ENCODE measurements at places on chromosomes 6 and 20.

- DNase-seq = no peak
These were observed 255.6 kb upstream of the TAB2 start for GRCh38 chr6:149061930-149062329.

DNA sequence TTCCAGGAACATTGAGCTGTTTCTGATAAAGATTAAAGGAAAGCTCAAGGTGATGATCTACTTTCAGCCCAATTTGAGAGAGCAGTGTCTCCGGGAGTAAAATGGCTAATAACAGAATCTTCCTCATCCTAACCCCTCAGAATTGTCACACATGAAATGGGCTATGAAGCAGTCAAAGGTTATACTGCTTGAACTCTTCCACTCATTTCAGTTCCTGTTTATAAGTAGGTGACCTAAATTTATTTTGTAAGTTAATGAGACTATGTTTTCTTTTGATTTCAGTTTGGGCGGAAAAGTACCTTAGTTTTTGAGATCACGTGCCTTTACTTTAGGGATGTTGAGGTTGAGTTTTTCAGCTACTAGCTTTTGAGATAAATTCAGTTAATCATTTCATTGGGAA lies 47.2 kb downstream of the QKI start:
- no peak for DNase-seq

DNA sequence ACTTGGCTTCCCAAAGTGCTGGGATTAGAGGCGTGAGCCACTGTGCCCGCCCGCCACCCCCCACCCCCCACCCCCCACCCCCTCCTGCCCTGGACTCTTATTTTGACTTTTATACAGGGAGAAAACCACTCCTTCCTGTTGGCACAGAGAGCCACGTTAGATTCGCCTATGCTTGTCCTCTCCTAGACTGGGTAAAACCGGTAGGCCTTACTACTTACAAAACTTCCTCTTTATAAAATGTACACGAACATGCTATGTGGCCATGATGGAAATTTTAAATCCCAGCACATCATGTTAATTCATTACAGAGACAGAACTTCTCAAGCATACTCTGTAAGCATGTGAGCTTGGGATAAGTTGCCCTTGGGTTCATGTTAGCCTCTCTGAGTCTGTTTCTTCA lies 124.2 kb downstream of the SLC24A3 start:
- no peak for DNase-seq

DNA sequence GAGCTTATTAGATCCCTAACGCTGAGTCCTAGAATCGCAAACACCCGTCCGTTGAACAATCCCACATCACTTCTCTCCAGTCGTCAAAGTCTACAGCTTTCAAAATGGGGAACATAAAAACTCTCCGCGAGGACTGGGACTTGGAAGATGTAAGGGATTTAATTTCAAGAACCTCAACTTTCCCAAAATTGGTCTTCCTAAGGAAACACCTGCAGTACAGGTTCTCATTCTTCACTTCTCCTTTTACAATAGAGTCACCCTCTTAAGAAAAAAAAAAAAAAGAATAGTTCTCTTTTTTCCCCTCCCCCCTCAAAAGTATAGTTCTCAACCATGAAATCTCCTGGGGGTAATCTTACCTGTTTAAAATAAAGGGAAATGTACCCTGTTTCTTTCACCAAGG lies 6.6 kb upstream of the ZBTB22 start:
- DNase-seq = no peak

GRCh38 chr6:108793516-108794251 lies 54.5 kb upstream of the ARMC2 start:
- no peak for DNase-seq
